Activated CD4-positive, alpha-beta T cell treated with anti-CD3 and anti-CD28 coated beads, Interleukin-2, amount 10 ng/mL, durations not matched to agents 24 days and 14 days (primary cell): ENCODE measurements at places on chromosomes 4 and X.
A peak's percentile ranks its signal among the peaks of the same experiment; 100 is the strongest.

GRCh38 chr4:14862891-14863290, 139.4 kb upstream of the CPEB2 start:
- DNase-seq: no peak
- no peak overlapping the region for H3K4me3 ChIP-seq
- peaks cover 11% of the 10 kb centered on the region for H3K27me3 ChIP-seq
- no peaks in the 10 kb centered on the region for H3K36me3 ChIP-seq
- H3K4me1 ChIP-seq: no peaks in the 10 kb centered on the region
- no peak overlapping the region for H3K27ac ChIP-seq

GRCh38 chrX:9352694-9353411, 112.0 kb upstream of the TBL1X start:
- H3K4me1 ChIP-seq: peaks cover 31% of the 10 kb centered on the region
- no peaks in the 10 kb centered on the region for H3K27me3 ChIP-seq
- peak overlapping the region; percentile 86 for H3K27ac ChIP-seq
- H3K36me3 ChIP-seq: peaks cover 5% of the 10 kb centered on the region

DNA sequence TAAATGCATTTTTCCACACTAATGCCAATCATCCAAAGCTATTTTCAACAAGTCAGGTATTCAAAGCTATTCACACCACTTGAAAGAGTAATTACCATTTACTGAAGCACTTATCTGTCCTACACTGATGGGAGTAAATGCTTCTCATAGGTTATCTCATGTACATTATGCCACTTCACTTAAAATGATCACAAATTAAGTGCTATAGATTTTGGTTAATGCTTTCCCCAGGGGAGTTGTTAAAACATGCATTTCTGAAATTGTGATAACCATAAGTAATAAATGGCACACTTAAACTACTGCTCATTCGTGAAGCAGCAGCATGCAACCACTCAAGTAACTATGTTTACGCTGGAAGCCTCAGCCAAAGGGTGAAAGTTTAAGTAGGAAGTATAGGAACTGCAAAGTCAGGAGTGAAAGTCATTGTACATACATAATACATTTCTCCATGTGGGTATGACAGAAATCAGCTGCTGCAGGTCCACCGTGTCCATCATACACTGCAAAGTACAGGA, 6.6 kb downstream of the PPM1K start:
- H3K36me3 ChIP-seq: peaks cover 47% of the 10 kb centered on the region
- H3K27ac ChIP-seq: no peak overlapping the region
- peaks cover 41% of the 10 kb centered on the region for H3K4me1 ChIP-seq
- H3K27me3 ChIP-seq: no peaks in the 10 kb centered on the region
- H3K4me3 ChIP-seq: no peak overlapping the region
- DNase-seq: no peak

DNA sequence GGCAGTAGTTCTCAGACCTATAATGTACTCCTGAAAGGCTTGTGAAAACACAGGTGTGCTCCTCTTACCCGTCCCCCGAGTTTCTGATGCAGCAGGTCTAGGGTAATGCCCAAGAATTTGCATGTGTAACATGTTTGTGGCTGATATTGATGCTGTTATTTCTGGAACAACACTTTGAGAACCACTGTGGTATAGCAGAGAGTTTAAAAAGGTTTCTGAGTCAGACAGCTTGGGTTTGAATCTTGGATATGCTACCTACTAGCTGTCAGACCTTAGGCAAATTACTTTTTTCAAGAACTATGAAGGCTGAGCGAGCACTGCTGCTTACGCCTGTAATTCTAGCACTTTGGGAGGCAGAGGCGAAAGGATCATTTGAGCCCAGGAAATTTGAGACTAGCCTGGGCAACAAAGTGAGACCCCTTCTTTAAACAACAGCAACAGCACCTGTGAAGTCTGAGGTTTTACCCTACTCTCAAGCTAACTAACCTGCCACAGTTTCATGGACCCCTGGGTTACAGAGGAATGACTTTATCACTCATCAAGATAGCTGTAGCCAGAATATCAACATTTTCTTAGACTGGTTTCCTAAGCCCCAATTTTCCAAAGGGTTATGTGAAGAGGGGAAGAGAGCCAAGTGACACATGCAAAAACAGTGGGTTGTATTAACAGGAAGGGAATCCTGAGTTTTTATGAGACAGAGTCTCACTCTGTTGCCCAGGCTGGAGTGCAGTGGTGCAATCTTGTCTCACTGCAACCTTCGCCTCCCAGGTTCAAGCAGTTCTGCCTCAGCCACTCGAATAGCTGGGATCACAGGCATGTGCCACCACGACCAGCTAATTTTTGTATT, 5.1 kb downstream of the AFF1 start:
- peaks cover 4% of the 10 kb centered on the region for H3K36me3 ChIP-seq
- peaks cover 50% of the 10 kb centered on the region for H3K4me1 ChIP-seq
- DNase-seq: peak; percentile 73
- no peaks in the 10 kb centered on the region for H3K27me3 ChIP-seq
- peak overlapping the region; percentile 73 for H3K4me3 ChIP-seq
- peak overlapping the region; percentile 86 for H3K27ac ChIP-seq

DNA sequence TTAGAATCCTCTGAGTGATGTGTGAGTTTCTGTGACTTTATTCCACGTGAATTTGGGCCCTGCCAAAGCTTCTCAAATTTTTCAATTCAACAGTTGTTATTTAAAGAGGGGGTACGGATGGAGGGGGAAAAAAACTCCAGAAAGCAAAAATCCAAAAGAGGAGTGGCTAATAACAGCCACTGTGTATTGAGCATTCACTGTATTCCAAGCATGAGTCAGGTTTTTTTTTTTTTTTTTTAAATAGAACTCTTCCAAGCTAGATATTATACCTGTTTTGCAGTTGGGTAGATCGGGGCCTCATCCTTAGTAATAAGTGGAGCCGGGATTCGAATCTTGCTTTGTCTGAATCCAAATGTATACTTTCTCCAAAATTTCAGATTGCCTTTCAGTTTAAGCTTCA, 6.4 kb upstream of the RHOH start:
- peaks cover 73% of the 10 kb centered on the region for H3K4me1 ChIP-seq
- no peaks in the 10 kb centered on the region for H3K27me3 ChIP-seq
- H3K4me3 ChIP-seq: peak overlapping the region; percentile 83
- peaks cover 10% of the 10 kb centered on the region for H3K36me3 ChIP-seq
- H3K27ac ChIP-seq: peak overlapping the region; percentile 94

- H3K27ac ChIP-seq: no peak overlapping the region
- peak overlapping the region; percentile 77 for H3K4me3 ChIP-seq
- no peak for DNase-seq
- H3K36me3 ChIP-seq: no peaks in the 10 kb centered on the region
- peaks cover 16% of the 10 kb centered on the region for H3K4me1 ChIP-seq
- H3K27me3 ChIP-seq: peaks cover 2% of the 10 kb centered on the region
Measured at GRCh38 chr4:145732001-145732815, 52.3 kb downstream of the C4orf51 start.

GRCh38 chr4:94623126-94623911, 134.4 kb upstream of the BMPR1B start:
- no peaks in the 10 kb centered on the region for H3K4me1 ChIP-seq
- DNase-seq: no peak
- no peak overlapping the region for H3K27ac ChIP-seq
- no peaks in the 10 kb centered on the region for H3K36me3 ChIP-seq

DNA sequence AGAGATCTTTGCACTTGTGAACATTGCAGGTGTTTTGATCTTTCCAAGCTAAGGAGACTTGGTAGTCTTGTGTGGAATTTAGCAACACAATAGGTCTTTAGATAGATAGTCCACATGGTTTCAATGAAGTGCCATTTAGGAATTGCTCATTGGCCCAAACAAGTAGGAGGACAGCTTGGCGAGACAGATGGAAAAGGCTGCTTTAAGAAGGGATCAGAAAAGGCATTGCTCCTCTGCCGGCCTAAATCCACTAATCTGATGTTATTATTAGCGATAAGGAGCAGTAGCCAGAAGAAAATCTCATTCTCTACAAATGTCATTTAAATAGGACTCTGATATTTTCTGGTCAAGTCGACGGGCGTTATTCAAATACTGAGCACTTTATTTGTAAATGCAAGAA, 99.7 kb downstream of the AFF2 start:
- no peak overlapping the region for H3K4me3 ChIP-seq
- H3K36me3 ChIP-seq: no peaks in the 10 kb centered on the region
- peaks cover 3% of the 10 kb centered on the region for H3K4me1 ChIP-seq
- no peaks in the 10 kb centered on the region for H3K27me3 ChIP-seq
- no peak overlapping the region for H3K27ac ChIP-seq

GRCh38 chr4:8009097-8009496, 69.4 kb upstream of the AFAP1 start:
- no peaks in the 10 kb centered on the region for H3K4me1 ChIP-seq
- no peak overlapping the region for H3K4me3 ChIP-seq
- H3K36me3 ChIP-seq: no peaks in the 10 kb centered on the region
- DNase-seq: no peak

GRCh38 chr4:103754844-103755243, 35.1 kb upstream of the TACR3 start:
- H3K4me1 ChIP-seq: no peaks in the 10 kb centered on the region
- H3K4me3 ChIP-seq: no peak overlapping the region
- no peak for DNase-seq
- no peak overlapping the region for H3K27ac ChIP-seq
- H3K27me3 ChIP-seq: no peaks in the 10 kb centered on the region

GRCh38 chr4:179927473-179927872, 2315.7 kb upstream of the TENM3 start:
- no peak overlapping the region for H3K4me3 ChIP-seq
- no peaks in the 10 kb centered on the region for H3K36me3 ChIP-seq
- H3K27me3 ChIP-seq: no peaks in the 10 kb centered on the region
- DNase-seq: no peak
- no peaks in the 10 kb centered on the region for H3K4me1 ChIP-seq

DNA sequence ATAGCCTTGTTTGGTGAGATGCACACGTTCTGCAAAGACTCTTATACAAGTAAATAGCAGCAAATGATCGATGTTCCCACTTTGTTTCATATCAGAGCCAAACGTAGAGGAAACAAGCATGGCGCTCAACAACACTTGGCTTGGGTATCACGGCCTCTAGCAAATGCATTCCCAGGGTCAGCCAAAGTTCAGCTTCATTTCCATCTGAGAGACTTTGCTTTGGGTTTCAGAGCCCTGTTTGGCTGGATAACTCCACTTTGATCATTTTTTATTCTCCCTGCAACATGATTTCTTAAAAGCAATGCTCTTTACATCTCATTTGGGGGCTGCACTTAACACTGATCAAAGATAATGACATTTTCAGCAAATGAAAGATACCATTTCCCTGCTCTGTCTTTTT, 199.2 kb upstream of the FAM9B start:
- H3K4me1 ChIP-seq: peaks cover 9% of the 10 kb centered on the region
- H3K36me3 ChIP-seq: no peaks in the 10 kb centered on the region
- H3K27me3 ChIP-seq: no peaks in the 10 kb centered on the region
- no peak overlapping the region for H3K4me3 ChIP-seq
- no peak for DNase-seq

- H3K4me3 ChIP-seq: no peak overlapping the region
- no peaks in the 10 kb centered on the region for H3K36me3 ChIP-seq
- H3K27me3 ChIP-seq: no peaks in the 10 kb centered on the region
- H3K27ac ChIP-seq: no peak overlapping the region
- DNase-seq: no peak
Measured at GRCh38 chr4:66602622-66603021, 932.3 kb upstream of the EPHA5 start.

GRCh38 chrX:108298165-108298602, 140.0 kb downstream of the COL4A6 start:
- no peak overlapping the region for H3K27ac ChIP-seq
- no peaks in the 10 kb centered on the region for H3K4me1 ChIP-seq
- no peak for DNase-seq
- no peak overlapping the region for H3K4me3 ChIP-seq
- H3K36me3 ChIP-seq: no peaks in the 10 kb centered on the region

DNA sequence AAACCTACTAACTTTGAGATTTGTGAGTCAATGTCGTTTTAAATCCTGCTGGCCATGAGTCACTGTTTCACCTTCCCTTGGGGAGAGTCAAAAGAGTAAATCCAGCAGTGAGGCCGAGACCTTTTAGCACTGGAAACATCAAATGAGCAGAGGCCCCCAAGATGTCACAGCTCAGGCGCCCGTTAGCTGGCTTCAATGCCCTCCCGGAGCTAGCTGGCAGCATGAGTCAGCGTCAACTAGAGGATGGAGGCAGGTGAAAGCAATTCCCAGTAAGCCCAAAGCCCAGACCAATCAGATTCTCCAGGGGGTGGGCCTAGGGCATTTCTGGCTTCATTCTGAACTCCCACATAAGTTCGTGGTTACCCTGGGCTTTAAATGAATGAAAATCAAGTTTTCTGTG, 170.9 kb downstream of the CLCN4 start:
- no peak overlapping the region for H3K27ac ChIP-seq
- DNase-seq: no peak
- no peaks in the 10 kb centered on the region for H3K36me3 ChIP-seq
- H3K27me3 ChIP-seq: no peaks in the 10 kb centered on the region
- H3K4me3 ChIP-seq: no peak overlapping the region

DNA sequence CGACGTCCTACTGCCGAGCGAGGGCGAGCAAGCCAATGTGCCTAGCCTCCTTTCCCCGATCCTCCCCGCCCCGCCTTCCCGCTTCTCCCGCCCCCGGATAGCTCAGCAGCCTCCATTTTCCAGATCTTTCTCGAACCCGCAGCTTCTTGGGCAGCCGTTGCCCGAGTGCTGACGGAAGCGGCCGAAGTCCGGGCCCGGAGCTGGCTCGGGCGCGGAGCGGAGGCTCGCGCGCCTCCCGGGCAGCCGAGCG, 172 bp upstream of the HSPA4L start:
- H3K27me3 ChIP-seq: peaks cover 72% of the 10 kb centered on the region
- peaks cover 5% of the 10 kb centered on the region for H3K36me3 ChIP-seq
- no peak for DNase-seq
- peaks cover 18% of the 10 kb centered on the region for H3K4me1 ChIP-seq

DNA sequence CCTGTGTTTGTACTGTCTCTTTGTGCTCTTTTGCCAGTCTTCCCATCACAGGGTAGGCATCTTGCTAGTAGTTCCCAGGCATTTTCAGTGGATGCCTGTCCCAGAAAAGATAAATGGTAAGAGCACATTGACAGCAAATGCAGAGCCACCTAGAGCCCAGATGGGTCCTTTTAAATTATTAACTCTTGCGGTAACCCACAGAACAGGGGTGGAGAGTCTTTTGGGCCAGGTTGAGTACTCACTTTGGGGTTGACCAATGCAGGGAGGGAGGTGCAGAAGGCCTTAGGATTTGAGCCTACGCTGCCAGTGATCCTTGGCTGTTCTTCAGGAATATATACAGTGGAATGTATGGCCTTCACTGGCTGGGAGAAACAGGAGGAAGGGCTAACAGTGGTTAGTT, 173.8 kb downstream of the MSN start:
- no peaks in the 10 kb centered on the region for H3K36me3 ChIP-seq
- DNase-seq: no peak

- peak overlapping the region; percentile 48 for H3K27ac ChIP-seq
- H3K36me3 ChIP-seq: peaks cover 41% of the 10 kb centered on the region
- H3K4me3 ChIP-seq: peak overlapping the region; percentile 3
- H3K4me1 ChIP-seq: peaks cover 54% of the 10 kb centered on the region
- no peaks in the 10 kb centered on the region for H3K27me3 ChIP-seq
- no peak for DNase-seq
Measured at GRCh38 chr4:26331380-26331950, 10.7 kb downstream of the RBPJ start.

- no peaks in the 10 kb centered on the region for H3K4me1 ChIP-seq
- DNase-seq: no peak
- H3K27ac ChIP-seq: no peak overlapping the region
- no peaks in the 10 kb centered on the region for H3K36me3 ChIP-seq
Measured at GRCh38 chr4:11323771-11324170, 104.9 kb downstream of the HS3ST1 start.
